ENCODE measurements at places on chromosomes 6 and 20.

DNA sequence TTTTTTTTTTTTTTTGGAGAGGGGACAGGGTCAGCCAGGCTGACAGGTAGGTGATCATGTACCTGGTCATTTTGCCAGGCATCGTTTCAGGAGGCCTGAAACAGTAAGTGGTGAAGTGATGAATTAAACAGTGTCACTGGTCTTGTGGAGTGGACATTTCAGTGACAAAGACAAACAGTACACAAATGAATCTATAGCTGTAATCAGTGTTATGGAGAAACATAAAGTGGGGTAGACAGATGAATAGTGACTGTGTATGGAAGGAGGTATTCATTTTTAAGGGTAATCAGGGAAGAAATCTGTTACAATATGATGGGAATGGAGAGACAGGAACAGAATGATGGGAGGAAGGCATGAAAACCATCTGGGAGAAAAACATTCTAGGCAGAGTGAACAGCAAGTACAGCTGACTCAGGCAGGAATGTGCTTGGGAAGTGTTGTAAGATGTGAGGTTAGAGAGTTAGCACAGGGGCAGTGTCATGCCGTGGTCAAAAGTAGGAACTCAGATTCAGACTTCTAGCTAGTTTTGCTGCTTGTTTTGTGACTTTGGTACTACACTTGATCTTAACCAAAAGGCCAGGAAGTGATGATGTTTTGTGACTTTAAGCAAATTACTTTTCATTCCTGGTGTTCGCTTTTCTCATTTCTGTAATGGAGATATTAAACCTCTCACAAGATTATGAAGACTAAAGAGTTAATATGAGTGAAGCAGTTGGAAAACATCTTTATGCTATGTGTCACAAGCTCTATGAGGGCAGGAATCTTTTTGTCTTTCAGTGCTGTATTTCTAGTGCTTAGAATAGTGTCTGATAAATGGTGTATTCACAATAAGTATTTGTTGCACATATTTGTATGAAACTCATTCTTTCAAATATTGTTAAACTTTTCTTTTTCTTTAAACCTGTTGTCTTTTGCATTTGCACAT is 43.4 kb downstream of the QKI start:
- peak; percentile 94 for DNase-seq

DNA sequence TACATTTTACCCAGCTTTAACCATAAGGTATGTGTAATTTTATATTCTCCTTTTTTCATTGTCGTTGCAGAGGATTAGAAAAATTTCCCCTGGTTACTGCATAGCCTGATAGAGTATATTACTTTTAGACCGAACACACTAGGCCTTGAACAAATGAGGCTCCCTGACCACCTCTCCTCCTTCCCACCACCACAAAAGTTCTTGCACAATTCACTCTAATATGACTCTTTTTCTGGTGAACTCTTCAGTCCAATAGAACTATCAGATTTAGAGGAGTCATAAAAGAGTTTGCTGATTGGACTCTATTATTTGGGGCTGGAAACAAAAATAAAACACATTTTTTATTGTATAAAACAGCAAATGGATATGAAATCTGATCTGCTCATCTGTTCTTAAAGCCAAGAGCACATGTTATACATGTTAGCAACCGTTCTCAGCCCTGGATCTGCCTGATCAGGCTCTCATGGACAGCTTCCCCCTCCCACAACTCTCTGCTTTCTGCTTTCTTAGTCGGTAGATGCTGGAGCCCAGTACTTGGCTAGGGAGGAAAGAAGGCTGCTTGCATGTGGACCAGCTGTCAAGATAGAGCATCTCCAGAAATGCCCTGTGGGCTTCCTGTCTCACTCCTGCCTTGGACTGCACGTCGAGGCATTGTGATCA is 83.5 kb downstream of the CD164 start:
- no peak for DNase-seq

DNA sequence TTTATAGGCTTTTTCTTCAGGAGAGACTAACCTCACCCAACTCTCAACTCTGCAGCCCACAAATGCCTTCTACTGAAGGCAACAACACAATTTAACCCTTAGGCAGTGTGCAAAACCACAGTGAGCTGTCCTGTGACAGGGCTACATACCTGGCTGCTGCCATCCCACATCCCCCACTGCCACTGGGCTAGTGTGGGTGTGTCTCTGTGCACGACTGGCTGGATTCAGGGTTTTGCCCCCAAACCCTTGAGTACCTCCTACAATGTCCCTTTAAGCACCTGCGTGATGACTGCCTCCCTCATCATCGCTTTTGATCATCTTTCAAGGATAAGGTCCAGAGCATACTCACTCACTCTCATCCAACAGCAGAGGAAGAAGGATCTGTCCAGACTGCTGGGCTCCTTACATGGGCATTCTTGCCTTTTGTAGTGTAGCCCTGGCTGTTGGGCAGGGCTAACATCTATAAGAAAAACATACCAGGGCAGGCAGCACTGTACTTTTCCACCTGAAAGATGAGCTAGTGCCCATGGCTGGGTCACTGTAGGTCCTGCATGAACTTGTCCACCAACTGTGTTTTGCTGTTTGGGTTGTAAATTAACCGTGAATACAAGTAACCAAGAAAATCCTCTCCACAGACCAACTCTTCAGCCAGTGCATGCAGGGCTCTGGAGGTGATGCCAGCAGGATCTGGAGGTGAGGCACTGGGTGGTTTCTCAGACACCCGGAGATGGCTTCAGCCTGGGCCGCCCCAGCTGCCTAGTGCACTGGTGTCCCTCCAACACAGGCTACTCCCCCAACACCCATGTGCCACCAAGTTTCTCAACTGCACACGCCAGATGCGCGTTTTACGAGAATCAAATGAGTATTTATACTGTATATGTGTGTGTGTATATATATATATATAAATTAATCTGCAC is 45.2 kb downstream of the PLCG1 start:
- DNase-seq: peak; percentile 28

- DNase-seq: no peak
Measured at GRCh38 chr6:116763906-116764628, 1.5 kb downstream of the FAM162B start.

DNA sequence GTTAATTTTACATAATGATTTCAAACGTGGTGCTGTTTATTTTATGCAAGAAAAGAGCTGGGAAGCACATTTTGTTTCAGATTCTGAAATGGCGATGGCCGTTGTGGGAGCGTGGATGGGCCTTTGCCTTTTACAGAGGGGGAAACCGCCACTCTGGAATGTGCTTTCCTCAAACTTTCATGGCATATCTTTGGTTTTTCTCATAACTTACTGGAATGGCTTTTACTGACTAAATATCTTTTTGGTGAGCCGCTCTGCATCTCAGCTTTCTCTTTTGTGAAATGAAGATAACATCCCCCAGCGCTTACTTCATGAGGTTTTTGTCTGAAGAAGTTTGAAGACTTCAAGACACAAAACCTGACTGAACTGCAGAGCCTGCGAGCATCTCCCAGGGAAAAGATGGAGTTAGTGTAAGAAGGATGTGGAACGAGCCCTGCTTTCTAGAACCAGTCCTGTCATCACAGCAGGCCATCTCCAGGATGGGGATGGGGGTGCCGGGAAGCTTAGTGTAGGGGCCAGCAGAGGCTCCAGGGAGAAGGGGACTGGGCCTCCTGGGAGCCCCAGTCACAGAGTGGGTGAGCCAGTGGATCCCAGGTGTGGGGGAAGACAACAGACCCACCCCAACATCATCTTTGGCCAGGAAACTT is 61.8 kb upstream of the TIAM2 start:
- no peak for DNase-seq

GRCh38 chr6:87261534-87261933 is 60.9 kb upstream of the SMIM8 start:
- DNase-seq: no peak

DNA sequence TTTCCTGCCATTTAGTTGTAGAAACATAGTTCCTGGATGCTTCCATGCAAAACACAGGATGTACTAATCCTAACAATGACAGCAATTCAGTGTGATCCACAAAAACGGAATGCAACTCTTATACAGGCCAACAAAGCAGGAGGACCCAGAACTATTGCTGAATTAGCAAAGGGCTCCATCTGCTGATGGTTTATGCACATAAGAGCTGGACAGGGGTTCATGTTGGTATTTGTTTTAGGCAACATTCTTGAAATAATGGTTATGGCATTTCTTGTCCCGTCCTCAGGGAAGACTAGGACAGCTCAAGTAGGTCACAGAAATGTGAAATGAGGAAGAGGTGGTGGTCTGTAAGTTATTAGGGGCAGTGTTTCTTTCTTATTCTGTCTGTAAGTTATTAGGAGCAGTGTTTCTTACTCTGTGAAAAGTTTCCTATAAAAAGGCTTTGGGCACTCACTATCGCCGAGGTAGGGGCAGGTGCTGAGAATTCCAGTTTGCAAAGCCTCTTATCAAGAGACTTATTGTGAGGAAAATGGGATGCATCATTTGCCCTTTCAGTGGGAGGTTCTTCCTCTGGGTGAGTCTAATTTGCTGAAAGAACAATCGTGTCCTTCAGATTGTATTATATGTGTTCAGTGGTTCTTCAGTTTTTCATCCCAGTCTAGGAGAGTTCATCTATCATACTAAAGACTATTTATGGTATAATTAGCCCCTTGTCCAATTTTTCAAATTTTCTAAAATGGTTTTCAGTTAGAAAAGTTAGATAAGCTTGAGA is 171.1 kb downstream of the MCHR2 start:
- peak; percentile 70 for DNase-seq

DNA sequence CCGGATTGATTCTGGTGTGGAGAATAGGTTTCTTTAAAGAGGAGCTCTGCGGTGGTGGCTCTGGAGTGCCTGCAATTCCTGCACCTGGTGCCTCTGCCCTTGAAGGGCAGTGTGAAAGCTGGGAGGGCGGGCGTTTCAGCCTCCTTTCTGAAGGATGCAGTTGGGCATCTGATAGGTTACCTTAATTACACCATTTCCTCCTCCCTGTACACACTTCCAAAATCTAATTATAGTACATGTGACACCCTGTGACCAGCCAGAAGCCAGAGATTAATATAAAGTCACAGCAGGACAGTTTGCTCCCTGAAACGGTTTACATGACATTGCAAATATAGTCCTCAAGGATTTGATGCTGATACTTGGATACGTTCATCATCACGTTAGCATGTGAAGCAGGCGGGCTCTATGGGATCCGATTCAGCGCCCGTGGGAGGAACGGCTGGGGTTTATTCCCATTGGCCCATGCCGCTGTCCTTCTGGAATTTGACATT is 548.2 kb downstream of the QKI start:
- no peak for DNase-seq

DNA sequence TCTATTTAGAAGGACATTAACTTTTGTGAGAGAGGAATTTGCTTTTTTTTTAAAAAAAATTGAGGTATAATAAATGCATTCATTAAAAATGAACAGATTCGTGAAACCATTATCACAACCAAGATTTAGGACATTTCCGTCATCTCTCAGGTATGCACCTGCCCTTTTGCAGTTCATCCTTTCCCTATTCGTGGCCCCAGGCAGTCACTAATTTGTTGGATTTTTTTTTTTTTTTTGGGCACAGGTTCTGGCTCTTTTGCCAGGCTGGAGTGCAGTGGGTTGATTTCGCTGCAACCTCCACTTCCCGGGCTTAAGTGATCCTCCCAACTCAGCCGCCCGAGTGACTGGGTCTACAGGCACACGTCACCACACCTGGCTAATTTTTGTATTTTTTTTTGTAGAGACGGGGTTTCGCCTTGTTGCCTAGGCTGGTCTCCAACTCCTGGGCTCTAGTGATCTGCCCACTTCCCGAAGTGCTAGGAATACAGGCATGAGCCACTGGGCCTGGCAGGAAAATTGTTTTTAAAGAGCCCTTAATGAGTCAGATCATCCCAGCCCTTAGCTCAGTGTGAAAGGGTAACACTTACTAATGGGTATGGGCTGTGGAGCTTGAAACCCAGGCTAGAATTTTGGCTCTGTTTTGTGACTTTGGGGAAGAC is 9.2 kb downstream of the PHF3 start:
- peak; percentile 89 for DNase-seq

DNA sequence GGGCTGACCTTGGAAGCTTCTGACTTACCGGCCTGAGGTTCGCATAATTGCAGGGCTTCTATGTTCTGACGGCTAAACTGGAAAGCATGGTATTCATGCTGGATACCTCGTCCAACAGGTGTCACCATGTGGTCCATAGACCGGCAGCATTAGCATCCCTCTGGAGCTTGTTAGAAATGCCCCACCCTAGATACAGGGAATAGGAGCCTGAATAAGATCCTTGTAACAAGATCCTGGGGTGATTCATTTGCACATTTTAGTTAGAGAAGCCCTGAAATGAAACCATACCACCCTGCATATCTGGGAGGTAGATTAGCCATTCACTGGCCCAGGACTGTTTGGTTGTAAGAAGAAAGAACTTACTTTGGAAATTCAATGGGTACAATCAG is 77.7 kb downstream of the TMEM170B start:
- peak; percentile 56 for DNase-seq

GRCh38 chr20:34510575-34510974 is 5.6 kb upstream of the DYNLRB1 start:
- DNase-seq: no peak
